ENCODE measurements at places on chromosomes 1 and 21.

- no peak for DNase-seq
Observed at GRCh38 chr1:29289493-29289892, 53.2 kb downstream of the PTPRU start.

GRCh38 chr1:60108196-60108595, 34.6 kb upstream of the C1orf87 start:
- DNase-seq: no peak

GRCh38 chr1:243790404-243790803, 59.6 kb downstream of the AKT3 start:
- DNase-seq: no peak

DNA sequence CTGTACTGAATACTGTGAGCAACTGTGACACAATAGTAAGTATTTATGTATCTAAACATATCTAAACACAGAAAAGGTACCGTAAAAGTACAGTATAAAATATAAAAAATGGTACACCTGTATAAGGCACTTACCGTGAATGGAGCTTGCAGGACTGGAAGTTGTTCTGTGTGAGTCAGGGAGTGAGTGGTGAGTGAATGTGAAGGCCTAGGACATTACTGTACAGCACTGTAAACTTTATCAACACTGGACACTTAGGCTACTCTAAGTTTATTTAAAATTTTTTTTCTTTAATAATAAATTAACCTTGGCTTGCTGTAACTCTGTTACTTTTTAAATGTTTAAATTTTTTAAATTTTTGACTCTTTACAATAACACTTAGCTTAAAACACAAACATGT, 24.5 kb upstream of the SHCBP1L start:
- DNase-seq: no peak

DNA sequence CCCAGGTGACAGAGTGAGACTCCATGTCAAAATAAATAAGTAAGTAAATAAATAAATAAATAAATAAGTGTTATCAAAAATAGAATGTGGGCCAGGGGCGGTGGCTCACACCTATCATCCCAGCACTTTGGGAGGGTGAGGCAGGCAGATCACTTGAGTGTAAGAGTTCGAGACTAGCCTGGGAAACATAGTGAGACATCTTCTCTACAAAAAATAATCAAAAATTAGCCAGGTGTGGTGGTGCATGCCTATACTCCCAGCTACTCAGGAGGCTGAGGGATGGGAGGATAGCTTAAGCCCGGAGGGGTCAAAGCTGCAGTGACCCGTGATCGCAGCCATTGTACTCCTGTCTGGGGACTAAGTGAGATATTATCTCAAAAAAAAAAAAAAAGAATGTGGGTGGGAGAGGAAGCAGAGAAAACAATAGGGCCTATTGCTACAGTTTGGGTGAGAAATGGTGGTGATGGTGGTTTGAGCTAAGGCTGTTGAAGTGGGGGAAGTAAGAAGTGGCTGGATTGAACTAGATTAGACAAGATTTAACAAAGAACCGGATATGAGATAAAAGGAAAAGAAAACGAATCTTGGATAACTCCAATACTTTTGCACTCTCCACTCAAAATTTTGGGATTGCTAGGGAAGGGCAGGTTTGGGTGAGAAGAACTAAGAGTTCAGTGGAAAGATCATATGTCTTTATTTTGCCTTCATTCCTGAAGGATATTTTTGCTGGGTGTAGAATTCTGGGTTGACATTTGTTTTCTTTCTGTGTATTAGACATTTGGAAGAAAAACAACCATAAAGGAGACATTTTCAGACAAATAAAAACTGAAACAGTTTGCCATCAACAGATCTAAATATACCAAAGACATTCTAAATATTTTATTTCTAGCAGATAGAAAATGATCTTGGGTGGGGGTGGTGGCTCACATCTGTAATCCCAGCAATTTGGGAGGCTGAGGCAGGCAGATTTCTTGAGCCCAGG, 57.1 kb upstream of the SPOCD1 start:
- DNase-seq: no peak

DNA sequence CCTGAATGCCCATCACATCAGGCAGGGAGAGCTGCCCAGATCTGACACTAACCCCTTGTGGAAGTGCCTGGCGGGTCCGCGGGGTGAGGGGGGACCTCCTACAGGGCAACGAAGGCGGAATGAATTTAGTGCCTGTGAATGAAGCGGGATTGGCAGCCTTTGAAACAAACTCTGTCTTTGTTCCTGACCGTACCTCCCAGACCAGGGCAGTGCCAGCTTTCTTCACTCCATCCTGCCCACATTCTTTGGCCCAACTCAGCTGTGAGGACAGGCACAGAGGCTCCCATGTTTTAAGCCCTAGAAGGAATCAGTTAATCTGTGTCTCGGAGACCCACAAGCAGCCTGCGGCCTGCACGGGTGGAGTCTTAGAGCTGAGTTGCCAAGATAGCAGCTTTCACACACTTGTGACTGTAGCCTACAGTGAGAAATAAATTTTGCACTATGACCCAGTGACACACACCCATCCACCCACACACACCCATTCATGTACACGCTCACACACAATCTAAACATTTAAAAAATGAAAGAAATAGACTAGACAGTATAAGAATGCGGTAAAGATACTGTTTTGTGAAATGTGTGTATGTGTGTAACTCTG, 60.1 kb upstream of the USP24 start:
- DNase-seq: no peak

GRCh38 chr1:201850053-201850397, 21.1 kb downstream of the IPO9 start:
- DNase-seq: no peak

DNA sequence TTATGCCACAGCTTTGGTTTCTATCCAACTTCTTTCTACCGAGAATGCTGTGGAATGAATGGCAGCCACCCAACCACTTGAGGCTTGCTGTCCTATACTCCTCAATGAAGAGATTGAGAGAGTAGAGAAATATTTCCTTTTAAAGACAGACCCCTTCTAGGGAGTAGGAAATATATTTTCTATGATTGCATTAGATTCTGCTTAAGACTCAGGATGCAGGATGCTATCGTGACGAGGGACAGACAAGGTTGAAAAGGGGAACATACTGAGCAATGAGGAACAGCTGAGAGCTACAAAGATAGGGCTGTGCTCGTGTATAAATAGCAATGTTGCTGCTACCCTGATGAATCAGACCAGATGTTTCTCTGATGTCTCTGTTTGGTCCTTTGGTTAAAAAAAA, 7.1 kb upstream of the RASAL2 start:
- DNase-seq: no peak

GRCh38 chr1:10033359-10033845, 644 bp downstream of the UBE4B start:
- DNase-seq: no peak

DNA sequence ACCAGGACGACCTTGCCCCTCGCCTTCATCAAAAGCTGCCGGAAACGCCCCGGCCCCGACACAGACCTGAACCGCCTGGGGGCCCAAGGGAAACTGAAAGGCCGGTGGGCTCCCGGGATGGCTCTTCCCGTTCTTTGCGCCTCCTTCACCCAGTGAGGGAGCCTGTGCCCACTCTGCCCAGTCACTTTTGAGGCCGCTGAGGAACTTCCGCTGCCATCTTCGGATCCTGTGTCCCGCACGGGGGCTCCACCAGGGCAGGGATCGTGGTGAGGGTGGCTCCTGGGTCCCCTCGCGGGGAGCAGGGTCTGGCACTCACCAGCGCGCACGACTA, 104.0 kb downstream of the PPIAL4G start:
- DNase-seq: no peak

- DNase-seq: no peak
Observed at GRCh38 chr1:11335417-11336056, 62.5 kb downstream of the UBIAD1 start.

- DNase-seq: no peak
Observed at GRCh38 chr1:29767769-29768425, 531.6 kb downstream of the PTPRU start.

GRCh38 chr1:226306425-226306824, 2.5 kb downstream of the LIN9 start:
- no peak for DNase-seq

DNA sequence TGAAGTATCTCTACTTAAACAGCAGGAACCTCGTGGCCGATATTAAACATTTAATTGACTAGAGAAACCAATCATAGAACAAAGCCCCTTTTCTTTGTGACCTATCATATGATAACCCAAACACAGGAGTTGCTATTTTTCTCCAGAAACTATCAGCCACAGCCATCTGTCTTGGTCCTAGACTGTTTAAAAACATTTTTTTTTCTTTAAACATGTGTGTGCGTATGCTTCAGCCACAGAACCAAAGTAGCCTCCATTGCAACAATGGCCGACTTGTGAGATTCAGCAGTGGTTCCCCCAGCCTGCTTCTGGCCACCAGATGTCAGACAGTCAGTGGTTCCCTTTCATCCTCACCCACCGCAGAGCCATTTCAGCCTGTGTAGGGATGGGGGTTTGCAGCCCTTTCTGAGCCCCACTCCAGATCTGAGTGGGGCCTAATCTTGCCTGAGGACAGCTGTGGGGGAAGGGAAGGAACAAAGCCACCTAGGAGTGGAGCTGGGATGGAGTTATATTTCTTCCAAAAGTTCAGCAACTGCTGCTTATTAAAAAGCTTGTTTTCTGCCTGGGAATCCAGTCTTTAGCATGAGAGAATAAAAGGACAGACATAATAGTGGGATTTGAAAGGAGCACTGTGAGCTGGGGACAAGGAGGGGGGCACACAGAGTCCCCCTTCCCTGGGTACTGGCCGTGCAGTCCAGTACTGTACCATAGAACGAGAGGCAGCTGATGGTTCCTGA, 11.7 kb upstream of the IGSF3 start:
- DNase-seq: no peak

DNA sequence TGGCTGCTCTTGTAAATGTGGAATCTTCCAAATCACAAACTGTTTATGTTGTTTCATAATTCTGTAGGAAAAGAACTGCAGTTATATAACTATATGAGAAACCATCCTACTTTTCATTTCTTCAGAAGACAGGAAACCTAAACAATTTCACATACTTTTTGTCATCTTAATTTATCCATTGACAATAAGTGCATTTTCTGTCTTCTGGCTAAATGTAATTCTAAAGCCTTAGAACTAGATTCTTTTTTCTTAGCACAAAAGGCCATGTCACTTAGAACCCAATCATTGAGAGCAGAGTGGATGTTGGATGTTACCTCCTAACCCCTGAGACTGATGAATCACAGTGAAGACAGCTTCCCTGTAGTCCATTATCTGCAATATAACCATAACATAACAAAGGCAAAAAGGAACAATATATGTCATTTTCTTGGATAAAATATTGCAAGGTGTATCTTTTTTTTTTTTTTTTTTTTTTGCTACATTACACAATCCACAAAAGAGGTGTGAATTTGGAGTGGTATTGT, 410.2 kb upstream of the PRMT6 start:
- DNase-seq: no peak

- no peak for DNase-seq
Observed at GRCh38 chr1:84923317-84923716, 30.3 kb upstream of the LPAR3 start.

DNA sequence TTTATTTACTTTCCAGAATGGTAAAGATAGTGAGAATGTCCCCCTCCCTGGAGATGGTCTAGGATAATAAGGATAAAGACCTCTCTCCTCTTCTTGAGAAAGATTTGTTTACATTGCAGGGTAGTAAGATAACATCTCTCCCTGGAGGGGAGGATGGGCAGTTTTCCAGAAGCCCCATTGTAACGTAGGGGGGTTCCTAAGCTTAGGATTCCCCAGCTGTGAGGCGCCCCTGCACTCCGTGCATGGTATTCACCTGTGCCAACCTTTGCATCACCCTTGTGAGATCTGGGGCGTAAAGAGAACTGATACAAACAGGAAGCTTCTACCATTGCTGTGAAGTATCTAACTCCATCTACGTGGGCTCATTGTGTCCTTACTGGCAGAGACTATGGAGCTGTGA, 148.7 kb upstream of the DNAH14 start:
- DNase-seq: no peak

GRCh38 chr21:35070436-35070835, 21.3 kb upstream of the RUNX1 start:
- no peak for DNase-seq

DNA sequence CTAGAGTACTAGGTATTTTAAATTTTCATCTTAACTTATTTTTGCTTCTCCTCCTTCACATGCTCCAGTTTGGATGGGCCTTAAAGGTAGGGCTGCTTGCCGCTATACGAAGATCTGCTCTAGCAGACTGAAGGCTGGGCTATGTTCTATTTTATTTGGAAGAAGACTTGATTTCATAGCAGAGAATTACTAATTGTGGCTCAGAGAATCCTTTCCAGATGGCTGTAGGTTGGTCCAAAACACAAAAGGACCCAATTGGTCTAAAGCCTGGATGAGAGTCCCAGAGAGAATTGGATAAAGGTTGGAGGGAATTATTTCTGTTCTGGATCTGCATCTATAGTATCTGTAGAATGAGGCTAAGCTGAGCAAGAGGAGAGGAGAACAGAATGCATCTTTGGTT, 719.4 kb upstream of the PTBP2 start:
- no peak for DNase-seq

GRCh38 chr1:48680411-48681035, 96.2 kb downstream of the BEND5 start:
- no peak for DNase-seq

DNA sequence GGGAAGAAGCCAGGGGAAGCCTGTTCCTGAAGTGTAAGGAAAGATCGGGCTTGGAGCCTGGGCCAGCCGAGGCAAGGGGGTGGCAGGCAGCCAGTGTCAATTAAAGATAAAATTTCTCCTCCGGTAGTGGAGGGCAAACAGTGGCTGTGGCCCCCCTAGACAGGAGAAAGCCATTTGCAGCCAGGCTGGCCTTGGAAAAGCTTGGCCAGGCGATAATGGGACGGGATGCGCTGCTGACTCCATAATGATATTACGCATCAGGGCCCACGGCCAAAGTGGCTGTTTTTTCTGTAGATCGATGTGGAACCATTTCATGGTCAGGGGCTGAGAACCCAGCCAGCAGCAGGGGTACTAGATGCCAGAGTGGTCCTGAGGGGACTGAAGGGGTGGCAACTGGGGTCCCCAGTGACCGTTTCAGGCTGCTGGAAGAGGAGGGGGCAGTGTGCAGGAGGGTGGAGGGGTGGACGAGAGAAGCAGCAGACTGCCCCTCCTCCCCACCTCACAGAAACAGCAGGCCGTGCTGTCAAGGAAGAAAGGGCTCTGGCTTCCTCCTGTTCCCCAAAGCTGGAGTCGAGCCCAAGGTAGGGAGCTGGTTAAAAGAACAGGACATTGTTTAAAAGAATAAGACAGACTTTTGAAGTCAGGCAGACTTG, 25.2 kb downstream of the KCNC4 start:
- DNase-seq: no peak

- no peak for DNase-seq
Observed at GRCh38 chr1:220221269-220221668, 51.0 kb downstream of the RAB3GAP2 start.
